ENCODE measurements at places on chromosomes 16 and 17.

DNA sequence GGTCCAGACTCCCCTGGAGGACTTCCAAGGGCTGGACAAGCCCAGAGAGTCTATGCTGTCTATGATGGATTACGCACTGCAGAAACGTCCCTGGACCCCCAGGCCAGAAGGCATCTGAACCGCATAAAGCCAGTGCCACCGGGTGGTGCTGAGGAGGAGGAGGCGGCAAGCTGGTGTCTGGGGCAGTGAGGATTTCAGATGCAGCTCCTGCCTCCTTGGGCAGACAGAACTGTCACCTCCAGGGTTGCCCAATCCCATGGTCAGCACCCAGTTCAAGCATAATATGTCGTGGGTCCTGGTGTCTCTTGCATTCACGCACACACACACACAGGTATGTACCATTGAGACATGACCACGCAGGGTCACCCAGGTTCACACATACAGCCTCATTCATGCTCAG, 25.6 kb downstream of the RAP1GAP2 start:
- DNase-seq: no peak
- H3K27ac ChIP-seq: no peak overlapping the region
- no peaks in the 10 kb centered on the region for H3K4me1 ChIP-seq

- peaks cover 88% of the 10 kb centered on the region for H3K4me1 ChIP-seq
- H3K4me3 ChIP-seq: no peak overlapping the region
- DNase-seq: no peak
- H3K27me3 ChIP-seq: no peaks in the 10 kb centered on the region
Measured at GRCh38 chr17:40540448-40540847, 24.8 kb downstream of the CCR7 start.

DNA sequence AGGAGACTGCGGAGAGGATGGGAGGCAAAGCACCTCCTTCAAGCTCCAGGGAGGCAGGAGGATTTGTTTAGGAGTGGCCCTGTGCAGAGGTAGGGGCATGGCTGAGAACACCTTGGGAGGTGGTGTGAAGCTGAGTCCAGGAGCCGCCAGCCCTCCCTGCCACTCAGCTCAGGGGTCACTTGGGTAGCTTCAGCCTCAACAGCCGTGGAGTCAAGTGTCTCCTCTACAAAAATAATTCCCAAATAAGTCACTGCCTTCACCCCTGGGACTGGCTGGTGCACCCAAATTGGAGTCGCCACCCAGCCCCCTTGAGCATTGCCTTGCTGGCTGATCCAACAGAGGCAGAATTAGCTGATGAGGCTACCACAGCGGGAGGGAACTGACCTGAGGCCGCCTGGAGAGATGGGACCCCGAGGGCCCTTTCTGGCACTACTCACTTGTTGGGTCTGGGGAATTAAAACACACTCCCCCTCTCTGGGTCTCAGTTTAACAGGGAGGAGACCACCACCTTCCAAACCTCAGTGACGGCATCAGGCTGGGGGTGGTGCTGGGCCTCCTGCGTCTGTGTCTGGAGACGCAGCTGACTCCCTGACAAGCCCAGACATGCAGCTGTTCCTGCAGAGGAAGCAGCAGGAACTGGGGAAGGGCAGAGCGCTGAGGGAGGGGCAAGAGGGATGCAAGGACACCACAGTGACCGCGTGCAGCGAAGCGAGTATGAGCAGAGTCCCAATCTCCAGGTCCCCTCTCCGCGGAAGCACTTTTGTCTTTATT, 87.9 kb upstream of the TOB1 start:
- no peaks in the 10 kb centered on the region for H3K36me3 ChIP-seq
- DNase-seq: peak; percentile 34
- no peak overlapping the region for H3K4me3 ChIP-seq
- H3K27me3 ChIP-seq: no peaks in the 10 kb centered on the region
- peak overlapping the region; percentile 79 for H3K27ac ChIP-seq

DNA sequence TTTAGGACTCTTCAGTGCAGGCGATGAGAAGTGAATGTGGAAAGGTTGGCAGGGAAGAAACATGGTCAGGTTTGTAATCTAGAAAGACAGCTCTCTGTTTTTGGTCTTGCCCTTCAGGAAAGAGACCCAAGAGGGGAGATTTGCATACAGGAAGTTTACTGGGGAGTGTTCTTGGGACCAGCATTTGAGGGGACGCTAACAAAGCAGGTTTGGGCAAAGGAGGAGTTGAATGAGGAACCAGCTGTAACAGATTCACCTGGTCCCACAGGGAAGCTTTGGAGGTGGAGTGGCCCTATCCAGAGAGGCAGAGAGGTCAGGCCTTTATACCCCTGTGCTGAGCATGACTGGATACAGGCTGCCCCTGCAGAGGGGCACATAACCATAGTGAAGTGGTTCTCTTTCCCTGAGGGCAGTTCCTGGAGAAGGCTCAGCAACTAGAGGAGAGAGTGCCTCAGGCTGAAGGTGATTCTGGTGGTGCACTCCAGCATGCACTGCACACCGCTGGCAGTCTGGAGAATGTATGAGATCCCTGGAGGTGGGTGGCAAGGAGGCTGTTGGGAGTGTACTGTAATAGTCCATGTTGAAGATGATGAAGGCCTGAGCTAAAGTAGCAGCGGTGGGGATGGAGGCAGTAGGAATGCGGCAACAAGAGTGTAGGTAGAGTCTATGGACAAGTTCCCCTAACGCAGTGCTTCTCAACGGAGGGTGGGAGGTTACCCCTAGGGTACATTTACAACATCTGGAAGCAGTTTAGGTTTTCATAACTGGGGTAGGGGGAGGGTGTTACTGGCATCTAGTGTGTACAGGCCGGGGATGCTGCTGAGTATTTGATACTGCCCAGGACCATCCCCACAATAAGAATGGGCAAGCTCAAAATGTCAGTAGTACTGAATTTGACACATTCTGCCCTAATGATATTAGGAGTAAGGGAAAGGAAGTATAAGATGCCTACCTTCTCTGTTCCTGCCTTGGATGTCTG, 37.2 kb downstream of the MAP2K6 start:
- peaks cover 8% of the 10 kb centered on the region for H3K4me1 ChIP-seq
- no peak overlapping the region for H3K4me3 ChIP-seq
- DNase-seq: no peak
- no peaks in the 10 kb centered on the region for H3K36me3 ChIP-seq

DNA sequence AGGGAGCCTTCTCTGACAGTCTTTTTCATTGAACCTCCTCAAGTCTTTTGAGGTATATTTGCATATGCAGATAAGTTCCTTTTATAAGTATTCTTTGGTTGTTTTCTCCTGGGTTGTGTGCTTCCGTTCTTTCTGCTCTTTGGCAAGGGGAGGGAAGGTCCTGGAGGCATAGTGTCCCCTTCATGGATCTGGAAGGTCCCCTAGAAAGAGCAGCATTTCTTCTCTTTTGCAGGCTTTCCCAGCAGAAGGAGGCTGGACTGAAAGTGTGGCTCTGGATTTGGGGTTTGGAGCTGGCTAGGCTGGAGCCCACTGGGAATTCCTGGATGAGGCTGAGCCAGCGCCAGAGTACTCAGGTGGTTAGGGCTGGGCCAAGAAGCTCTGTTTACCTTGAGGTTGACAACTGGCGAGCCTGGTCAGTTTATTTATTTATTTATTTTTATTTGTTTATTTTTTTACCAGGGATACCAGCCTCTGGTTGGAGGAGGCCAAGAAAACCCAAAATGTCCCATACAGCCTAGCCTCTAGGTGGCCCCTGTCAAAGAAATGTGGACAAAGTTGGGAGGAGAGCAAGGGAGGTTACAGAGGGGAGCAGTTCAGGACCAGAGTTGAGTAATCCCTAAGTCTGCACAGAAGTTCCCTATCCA, 5.4 kb upstream of the TOP2A start:
- no peak overlapping the region for H3K27ac ChIP-seq
- H3K27me3 ChIP-seq: no peaks in the 10 kb centered on the region

GRCh38 chr16:2420035-2420434, 9.2 kb upstream of the CCNF start:
- H3K4me1 ChIP-seq: no peaks in the 10 kb centered on the region
- H3K4me3 ChIP-seq: no peak overlapping the region
- no peak for DNase-seq
- no peaks in the 10 kb centered on the region for H3K27me3 ChIP-seq
- H3K27ac ChIP-seq: no peak overlapping the region

DNA sequence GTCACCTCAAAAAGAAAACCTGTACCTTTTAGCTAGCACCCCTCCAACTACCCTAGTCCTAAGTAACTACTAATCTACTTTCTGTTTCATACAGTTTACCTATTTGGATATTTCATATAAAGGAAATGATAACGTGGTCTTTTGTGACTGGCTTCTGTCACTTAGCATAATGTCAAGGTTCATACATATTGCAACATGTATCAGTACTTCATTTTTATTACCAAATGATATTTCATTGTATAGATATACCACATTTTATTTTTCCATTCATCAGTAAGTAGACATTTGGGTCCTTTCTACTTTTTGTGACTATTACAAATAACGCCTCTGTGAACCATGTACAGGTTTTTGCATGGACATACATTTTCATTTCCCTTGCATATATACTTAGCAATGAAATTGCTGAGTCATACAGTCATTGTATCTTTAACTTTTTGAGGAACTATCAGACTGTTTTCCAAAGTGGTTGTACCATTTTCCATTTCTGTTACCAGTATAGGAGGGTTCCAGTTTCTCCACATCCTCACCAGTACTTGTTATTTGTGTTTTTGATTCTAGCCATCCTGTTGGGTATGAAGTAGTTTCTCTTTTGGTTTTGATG, 23.7 kb downstream of the MOSMO start:
- H3K36me3 ChIP-seq: no peaks in the 10 kb centered on the region
- no peak overlapping the region for H3K27ac ChIP-seq
- H3K4me3 ChIP-seq: no peak overlapping the region
- H3K27me3 ChIP-seq: no peaks in the 10 kb centered on the region
- DNase-seq: no peak

DNA sequence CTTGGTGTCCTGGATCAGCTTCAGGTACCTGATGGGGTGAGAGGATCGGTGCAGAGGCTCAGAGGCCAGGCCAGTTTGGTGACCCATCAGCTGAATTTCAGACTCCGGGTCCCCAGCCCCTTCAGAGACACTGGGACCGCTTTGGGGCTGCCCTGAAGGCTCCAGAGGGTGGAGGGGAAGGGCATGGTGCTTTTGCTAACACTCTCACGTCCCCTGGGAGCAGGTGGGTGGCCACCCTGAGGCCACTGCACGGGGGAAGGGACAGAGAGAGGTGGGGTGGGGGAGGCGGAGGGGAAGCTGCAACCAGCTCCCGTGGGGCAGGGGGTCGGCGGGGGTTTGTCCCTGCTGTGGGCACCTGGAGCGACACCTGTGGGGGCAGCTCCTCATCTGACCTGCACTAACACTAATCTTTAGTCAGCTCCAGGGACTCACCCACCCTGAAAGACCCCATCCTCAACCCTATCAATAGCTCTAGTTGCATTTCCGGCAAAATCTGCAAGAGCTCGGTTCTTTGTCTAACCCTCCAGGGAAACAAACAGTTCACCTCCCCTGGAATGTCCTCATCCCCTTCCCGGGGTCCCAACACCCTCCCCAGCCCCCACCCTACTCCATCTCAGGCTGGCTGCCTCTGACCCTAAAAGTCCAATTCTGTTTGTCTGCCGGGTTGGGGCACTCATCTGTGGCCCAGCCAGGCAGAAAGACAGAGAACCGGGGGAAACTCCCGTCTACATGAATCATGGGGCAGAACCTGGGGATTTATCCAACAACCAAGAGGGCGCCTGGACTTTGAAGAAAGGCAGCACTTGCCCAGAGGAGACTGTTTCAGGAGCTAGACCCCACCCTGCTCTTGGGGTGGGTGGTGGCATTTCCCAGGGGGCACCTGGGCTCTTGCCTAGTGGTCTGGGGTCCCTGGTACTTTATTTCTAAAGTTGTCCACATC, 91.9 kb upstream of the CBX4 start:
- DNase-seq: no peak
- peaks cover 58% of the 10 kb centered on the region for H3K27me3 ChIP-seq
- H3K4me1 ChIP-seq: peaks cover 29% of the 10 kb centered on the region
- H3K27ac ChIP-seq: no peak overlapping the region
- H3K36me3 ChIP-seq: no peaks in the 10 kb centered on the region

DNA sequence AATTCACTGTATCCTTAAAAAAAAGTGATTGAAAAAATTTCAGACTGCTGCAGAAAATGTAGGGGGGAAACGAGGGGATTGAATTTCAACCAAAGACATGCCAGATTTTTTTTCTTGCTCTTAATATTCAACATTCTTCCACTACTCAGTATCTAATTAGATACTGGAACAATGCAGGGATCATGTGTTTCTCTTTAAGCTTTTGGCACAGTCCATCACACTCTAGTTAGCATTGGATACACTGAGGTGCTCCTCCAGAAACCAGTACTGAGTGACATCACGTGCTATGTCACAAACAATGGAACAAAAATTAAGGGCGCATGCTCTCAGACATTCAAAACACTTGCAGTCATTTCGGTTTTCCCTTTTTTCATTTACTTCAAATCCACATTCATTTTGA, 298.6 kb upstream of the PSMD7 start:
- H3K36me3 ChIP-seq: no peaks in the 10 kb centered on the region
- no peak overlapping the region for H3K4me3 ChIP-seq
- DNase-seq: no peak
- no peaks in the 10 kb centered on the region for H3K4me1 ChIP-seq
- H3K27me3 ChIP-seq: no peaks in the 10 kb centered on the region

DNA sequence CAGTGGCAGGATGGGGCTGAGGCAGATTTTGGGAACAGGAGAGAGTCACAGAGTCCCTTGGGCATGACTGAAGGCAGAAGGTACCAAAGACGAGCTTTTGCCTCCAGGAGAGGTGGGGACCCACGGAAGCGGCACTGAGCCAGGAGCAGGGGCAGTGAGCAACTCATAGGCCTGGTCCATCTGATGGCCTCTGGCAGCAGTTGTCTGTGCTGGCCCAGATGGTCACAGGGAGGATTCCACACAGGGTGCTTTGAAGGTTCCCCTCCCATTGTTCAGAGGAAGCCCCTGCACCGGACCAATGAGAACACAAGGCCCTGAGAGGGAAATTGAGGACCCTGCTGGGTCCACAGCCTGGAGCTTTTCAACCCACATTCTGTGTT, 360.3 kb upstream of the TNRC6C start:
- peaks cover 59% of the 10 kb centered on the region for H3K4me1 ChIP-seq
- H3K36me3 ChIP-seq: no peaks in the 10 kb centered on the region
- H3K27ac ChIP-seq: no peak overlapping the region
- no peaks in the 10 kb centered on the region for H3K27me3 ChIP-seq
- no peak overlapping the region for H3K4me3 ChIP-seq
- no peak for DNase-seq

GRCh38 chr17:65139101-65139764, 2.1 kb downstream of the RGS9 start:
- peaks cover 2% of the 10 kb centered on the region for H3K4me1 ChIP-seq
- H3K27me3 ChIP-seq: no peaks in the 10 kb centered on the region
- no peaks in the 10 kb centered on the region for H3K36me3 ChIP-seq
- no peak overlapping the region for H3K27ac ChIP-seq

GRCh38 chr16:76125871-76126270, 151.3 kb upstream of the CNTNAP4 start:
- H3K4me3 ChIP-seq: no peak overlapping the region
- DNase-seq: no peak
- H3K36me3 ChIP-seq: no peaks in the 10 kb centered on the region
- no peaks in the 10 kb centered on the region for H3K27me3 ChIP-seq
- no peak overlapping the region for H3K27ac ChIP-seq
- no peaks in the 10 kb centered on the region for H3K4me1 ChIP-seq

DNA sequence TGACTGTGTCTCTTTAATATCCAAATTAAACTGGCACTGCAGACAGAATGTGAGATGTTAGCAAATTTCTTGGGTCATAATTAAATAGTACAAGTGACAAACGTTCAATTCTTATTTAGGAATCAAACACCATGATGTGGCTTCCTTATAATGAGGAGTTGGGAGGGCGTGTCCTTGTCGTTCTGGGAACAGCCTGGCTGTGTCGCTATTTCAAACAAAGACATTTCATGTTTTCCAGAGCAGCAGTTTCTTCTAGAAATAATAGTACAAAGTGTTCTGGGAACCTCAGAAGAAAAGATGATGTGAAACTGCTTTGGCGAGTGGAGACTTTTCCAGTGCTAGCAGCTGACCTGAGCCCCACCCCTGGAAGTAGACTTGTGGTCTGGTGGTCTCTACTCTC, 301.7 kb upstream of the N4BP1 start:
- H3K27ac ChIP-seq: no peak overlapping the region
- no peaks in the 10 kb centered on the region for H3K36me3 ChIP-seq
- H3K4me1 ChIP-seq: no peaks in the 10 kb centered on the region
